ENCODE measurements at places on chromosomes 7 and 10. TPM values are rescaled to one million over a fixed set of nuclear protein-coding genes. Genes with fewer than 3 reads are reported as not detected.
A peak's percentile ranks its signal among the peaks of the same experiment; 100 is the strongest.

DNA sequence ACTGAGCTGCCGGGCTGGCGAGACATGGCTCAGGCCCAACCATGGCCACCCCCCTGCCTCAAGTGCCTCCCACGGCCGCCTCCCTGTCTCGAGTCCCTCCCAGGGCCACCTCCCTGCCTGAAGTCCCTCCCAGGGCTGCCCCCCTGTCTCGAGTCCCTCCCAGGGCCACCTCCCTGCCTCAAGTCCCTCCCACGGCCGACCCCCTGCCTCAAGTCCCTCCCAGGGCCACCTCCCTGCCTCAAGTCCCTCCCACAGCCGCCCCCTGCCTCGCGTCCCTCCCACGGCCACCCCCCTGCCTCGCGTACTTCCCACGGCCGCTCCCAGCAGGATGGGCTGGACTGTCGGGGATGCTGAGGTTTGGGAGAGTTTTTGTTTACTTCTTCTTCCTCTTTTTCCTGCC, 462.5 kb downstream of the PTPRN2 start:
- no peak overlapping the region for H3K4me3 ChIP-seq
- H3K36me3 ChIP-seq, result no peaks in the 10 kb centered on the region
- no peaks in the 10 kb centered on the region for H3K4me1 ChIP-seq
- DNase-seq, result no peak

GRCh38 chr7:105690325-105690945, 109.1 kb upstream of the EFCAB10 start:
- H3K27ac ChIP-seq, result no peak overlapping the region
- DNase-seq, result no peak
- no peak overlapping the region for H3K4me3 ChIP-seq
- no peaks in the 10 kb centered on the region for H3K36me3 ChIP-seq
- H3K4me1 ChIP-seq, result peaks cover 8% of the 10 kb centered on the region
- H3K27me3 ChIP-seq, result no peaks in the 10 kb centered on the region

DNA sequence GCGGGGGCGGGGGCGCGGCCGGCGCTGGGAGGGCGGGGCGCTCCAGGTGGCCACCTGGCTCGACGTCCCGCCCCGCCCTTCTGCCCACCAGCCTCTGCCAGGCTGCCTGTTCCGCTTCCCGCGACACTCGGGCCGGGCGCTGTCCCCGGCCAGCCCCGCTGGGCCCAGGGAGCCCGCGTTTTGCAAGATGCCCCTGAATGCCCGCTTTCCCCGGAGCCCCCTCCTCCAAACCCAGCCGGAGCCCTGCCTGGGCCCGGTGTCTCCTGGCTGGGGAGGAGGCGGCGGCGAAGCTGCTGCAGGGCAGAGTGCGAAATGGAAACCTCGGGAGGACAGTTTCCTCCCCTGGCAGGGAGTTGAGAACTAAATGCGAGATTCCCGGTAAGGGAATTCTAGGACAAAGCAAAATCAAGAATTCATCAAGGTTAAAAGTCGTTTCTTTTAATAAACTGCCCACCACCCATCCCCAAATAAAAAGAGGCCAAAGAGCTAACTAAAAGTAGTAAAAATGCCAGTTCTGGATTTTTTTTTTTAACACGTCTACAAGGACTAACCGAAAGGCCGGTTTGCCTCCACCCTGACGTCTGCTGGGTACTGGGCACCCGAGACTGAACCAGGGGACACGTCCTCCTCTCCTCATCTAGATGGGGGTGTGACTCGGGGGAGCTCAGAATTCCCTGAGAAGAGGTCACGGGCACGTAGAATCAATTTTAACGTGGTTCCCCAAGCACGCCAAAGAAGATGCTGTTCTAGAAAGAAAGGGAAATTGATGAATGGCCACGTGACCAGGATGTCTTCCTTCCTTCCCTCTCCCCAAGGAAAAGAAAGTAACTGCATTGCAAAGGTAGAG, 200.4 kb upstream of the NFE2L3 start:
- H3K36me3 ChIP-seq, result no peaks in the 10 kb centered on the region
- no peaks in the 10 kb centered on the region for H3K27me3 ChIP-seq
- peak overlapping the region; percentile 71 for H3K27ac ChIP-seq
- peak; percentile 31 for DNase-seq
- H3K4me3 ChIP-seq, result peak overlapping the region; percentile 80

Gene ENTPD7
- total RNA-seq, result 4.0 TPM

Gene ERVW-1
- 16.5 TPM for total RNA-seq
